ENCODE measurements at places on chromosomes 1 and 21. TPM values are rescaled to one million over a fixed set of nuclear protein-coding genes. Genes with fewer than 3 reads are reported as not detected.
A peak's percentile ranks its signal among the peaks of the same experiment; 100 is the strongest.

DNA sequence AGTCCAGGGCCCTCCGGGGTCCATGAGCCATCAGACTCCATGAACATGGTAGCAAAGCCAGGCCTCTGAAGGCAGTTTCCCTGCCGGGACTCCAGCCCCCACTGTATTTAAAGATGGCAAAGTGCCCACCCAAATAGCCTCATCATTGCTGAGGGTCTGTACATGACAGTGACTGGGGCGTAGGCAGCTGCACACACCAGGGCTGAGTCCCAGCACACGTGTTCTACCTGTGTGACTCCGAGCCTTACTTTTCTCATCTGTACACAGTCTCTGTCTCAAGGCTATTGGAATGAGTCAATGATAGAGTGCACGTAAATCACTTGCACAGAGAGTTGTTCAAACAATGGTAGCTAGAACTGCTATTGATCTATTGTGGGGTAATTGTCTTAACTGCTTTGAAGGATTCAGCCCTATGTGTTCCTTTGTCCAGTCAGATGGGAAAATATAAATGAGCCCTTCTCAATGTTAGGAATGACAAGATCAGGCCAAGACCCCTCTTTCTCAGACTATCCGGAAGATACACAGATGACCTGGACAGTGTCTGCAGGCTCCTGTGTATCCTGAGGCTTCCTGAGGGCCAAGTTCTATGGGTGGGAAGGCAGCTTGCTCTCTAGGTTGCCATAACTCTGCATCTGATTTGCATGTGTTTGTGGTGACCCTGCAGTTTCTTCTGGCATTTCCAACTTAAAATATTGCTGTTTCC is 48.9 kb downstream of the RASSF5 start:
- DNase-seq, result no peak

DNA sequence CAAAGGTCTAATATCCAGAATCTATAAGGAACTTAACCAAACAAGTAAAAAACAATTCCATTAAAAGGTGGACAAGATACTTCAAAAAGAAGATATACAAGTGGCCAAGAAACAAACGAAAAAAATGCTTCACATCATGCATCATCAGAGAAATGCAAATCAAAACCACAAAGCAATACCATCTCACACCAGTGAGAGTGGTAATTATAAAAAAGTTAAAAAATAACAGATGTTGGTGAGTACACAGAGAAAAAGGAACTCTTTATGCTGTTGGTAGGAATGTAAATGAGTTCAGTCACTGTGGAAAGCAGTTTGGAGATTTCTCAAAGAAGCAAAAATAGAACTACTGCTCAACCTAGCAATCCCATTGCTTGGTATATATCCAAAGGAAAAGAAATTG is 218.6 kb downstream of the SLC44A5 start:
- no peak for DNase-seq

- DNase-seq, result no peak
These were observed 60.0 kb upstream of the EPS8L3 start for GRCh38 chr1:109823543-109824348.

GRCh38 chr1:28914228-28915030 is at the start of gene EPB41:
EPB41 (plus strand) TSS chr1:28914569; CDS start chr1:28987438, 72,869 bp downstream.
- peak; percentile 95 for DNase-seq

GRCh38 chr1:98385652-98386051 is 275.9 kb upstream of the SNX7 start:
- DNase-seq, result no peak

DNA sequence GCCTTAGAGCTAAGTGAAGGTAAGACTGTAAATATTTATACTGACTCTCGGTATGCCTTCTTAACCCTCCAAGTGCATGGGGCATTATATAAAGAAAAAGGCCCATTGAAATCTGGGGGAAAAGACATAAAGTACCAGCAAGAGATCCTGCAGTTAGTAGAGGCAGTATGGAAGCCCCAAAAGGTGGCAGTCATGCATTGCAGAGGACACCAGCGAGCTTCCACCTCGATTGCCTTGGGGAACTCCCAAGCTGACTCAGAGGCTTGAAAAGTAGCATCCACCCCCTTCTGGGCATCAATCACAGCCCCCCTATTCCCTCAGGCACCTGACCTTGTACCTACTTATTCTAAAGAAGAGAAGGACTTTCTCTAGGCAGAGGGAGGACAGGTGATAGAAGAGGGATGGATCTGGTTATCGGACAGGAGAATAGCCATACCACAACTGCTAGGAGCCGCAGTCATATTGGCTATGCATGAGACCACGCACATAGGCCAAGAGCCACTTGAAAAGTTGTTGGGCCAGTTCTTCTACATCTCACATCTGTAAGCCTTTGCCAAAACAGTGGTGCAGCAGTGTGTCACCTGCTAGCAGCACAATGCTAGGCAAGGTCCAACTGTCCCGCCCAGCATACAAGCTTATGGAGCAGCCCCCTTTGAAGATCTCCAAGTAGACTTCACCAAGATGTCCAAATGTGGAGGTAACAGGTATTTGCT is 19.4 kb downstream of the PLA2G2F start:
- DNase-seq, result no peak

GRCh38 chr1:41766041-41766440 is 152.7 kb downstream of the HIVEP3 start:
- DNase-seq, result no peak

The MTF2 gene
- 23.7 TPM for polyA plus RNA-seq

The RPTN gene
- not detected for polyA plus RNA-seq
